ENCODE measurements at places on chromosomes 3 and 15. TPM values are rescaled to one million over a fixed set of nuclear protein-coding genes. Genes with fewer than 3 reads are reported as not detected.

DNA sequence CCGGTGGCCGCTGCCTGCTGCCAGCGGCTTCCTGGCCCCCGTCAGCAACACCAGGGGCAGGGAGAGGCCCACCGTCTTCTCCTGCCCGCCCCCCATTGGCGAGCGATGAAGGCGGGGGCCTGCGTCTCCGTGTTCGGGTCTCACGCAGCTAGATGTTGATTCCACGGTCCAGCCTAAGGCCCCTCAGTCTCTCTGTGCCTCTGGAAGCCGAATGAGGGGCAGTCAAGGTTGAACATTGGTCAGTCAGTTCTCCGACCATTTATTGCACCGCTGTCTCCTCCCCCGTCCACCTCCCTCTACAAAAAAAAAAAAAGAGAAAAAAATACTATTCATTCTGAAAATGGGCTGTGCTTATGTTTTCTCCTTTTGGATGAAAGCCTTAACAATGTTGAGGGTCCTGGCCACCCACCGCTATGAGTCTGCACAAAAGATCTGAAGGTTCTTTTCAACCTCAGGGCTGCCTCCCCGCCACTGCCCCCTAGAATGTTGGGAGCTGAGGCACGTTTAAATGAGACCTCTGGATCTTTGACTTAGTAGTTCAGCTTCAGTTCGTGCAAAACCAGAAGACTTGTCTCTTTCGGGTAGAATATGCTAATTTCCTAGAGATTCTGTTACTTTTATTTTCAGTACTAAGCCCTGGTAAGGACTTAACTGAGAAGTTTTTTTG is 736 bp downstream of the IREB2 start:
- DNase-seq = no peak

GRCh38 chr3:35448681-35449080 is 190.6 kb upstream of the ARPP21 start:
- DNase-seq = no peak

DNA sequence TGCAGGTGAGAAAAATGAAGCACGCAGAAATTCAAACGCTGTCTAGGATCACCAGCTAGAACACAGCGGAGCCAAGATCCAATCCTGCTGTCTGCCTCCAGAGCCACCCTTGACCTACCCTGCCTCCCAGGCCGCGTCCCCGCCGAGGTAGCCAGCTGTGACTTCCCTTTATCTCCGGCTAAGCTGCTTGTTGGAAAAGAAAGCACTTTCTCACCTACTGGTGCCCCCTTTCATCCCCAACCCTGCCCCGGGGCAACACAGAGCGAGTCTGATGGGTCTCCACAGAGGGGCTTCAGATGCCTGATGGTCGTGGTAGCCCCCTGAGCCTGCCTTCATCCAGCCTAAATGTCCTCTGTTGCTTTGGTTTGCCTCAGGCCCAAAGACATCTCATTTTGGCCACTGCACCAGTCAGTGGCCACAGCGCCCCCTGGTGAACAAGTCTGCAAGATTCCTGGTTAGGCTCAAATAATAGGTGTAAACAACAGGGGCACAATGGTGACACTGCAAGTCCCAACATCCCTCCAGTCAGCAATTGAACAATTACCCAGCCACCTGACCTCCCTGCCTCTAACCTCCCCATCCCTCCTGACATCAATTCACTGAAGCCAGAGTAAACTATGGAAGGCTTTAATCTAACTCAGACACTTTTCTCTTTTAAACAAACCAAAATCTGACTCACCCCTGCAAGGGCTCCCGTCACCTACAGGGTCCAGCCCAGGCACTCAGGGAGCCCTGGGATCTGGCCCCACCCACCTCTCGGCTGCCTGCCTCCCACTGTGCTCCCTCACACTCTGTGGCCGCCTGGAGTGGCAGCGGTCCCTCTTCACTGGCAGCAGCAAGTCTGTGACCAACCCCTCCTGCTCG is 27.3 kb upstream of the BCL2L10 start:
- peak; percentile 72 for DNase-seq

BFSP2 gene
- total RNA-seq = not detected

ACOX2 gene
- total RNA-seq = 23.2 TPM

PIK3CB gene
- total RNA-seq = 23.7 TPM

SLC28A1 gene
- total RNA-seq = 0.48 TPM

Data from ovary (tissue), 10 donors.